ENCODE measurements at places on chromosomes 2 and 18.
A peak's percentile ranks its signal among the peaks of the same experiment; 100 is the strongest.

- H3K27me3 ChIP-seq = no peaks in the 10 kb centered on the region
- peaks cover 98% of the 10 kb centered on the region for H3K36me3 ChIP-seq
- H3K4me3 ChIP-seq = no peak overlapping the region
Observed at GRCh38 chr18:63342206-63342605, 22.6 kb upstream of the BCL2 start.

GRCh38 chr18:10530002-10530401 is 4.2 kb downstream of the NAPG start:
- no peak for DNase-seq
- H3K36me3 ChIP-seq = peaks cover 54% of the 10 kb centered on the region
- H3K27me3 ChIP-seq = no peaks in the 10 kb centered on the region
- peaks cover 51% of the 10 kb centered on the region for H3K4me1 ChIP-seq

DNA sequence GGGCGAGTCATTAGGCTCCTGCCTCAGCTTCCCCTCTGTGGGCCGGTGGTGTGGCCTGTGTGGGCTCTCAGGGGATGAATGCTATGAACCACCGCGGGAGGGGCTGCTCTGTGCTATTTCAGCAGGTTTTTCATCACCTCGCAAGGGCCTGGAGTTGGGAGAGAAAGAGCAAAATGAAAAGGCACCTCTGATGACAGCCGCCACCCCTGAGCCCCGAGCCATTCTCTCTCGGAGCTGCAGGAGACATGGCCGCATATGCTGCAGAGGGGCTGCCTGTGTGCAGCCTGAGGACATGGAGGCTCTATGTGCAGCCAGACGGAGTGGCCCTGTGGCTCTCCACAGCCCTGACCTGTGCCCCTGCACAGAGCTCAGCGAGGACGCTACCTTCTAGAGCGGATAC is 96.2 kb upstream of the CTDP1 start:
- DNase-seq = no peak
- no peak overlapping the region for H3K27ac ChIP-seq
- H3K4me1 ChIP-seq = no peaks in the 10 kb centered on the region
- no peaks in the 10 kb centered on the region for H3K36me3 ChIP-seq
- H3K27me3 ChIP-seq = no peaks in the 10 kb centered on the region
- no peak overlapping the region for H3K4me3 ChIP-seq

DNA sequence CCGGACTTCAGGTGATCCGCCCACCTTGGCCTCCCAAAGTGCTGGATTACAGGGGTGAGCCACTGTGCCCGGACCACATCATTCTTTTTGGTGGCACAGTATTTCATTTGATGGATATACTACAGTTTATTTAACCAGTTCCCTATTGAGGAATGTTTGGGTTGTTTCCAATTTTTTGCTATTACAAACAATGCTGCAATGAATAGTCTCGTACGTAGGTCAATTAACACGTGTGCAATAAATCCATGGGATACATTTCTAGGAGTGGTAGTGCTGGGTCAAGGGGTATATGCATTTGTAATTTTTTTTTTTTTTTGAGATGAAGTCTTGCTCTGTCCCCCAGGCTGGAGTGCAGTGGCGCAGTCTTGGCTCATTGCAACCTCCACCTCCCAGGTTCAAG is 28.4 kb upstream of the XPO1 start:
- no peaks in the 10 kb centered on the region for H3K36me3 ChIP-seq
- H3K4me3 ChIP-seq = no peak overlapping the region
- H3K27me3 ChIP-seq = no peaks in the 10 kb centered on the region
- H3K27ac ChIP-seq = no peak overlapping the region
- H3K4me1 ChIP-seq = no peaks in the 10 kb centered on the region

DNA sequence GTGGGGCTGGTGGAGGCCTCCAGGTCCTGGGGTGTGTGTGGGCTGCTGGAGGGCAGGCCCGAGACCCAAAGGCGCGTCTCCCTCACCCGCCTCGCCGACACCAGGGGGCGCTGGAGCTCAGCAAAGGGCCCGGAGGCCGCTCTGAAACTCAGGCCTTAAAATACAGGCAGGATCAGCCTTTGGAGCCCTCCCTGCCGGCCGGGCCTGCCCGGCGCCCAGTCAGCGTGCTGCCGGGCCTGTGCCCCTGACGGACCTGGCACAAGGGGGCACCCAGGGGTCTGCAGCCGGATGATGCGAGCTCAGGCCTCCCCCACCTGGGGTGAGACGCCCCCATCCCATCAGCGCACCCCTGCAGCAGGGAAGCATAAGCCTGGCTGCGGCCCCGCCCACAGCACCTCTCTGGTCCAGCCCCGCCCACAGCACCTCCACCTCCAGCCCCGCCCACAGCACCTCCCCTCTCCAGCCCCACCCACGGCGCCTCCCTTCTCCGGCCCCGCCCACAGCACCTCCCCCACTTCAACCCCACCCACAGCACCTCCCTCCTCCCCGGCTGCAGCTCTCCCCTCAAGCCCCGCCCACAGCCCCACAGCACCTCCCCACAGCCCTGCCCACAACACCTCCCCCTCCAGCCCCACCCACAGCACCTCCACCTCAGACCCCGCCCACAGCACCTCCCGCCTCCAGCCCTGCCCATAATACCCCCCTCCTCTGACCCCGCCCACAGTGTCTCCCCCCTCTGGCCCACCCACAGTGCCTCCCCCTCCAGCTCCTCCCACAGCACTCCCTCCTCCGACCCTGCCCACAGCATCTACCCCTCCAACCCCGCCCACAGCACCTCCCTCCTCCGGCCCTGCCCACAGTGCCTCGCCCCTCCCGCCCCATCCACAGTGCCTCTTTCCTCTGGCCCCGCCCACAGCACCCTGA is 92.8 kb upstream of the OTOS start:
- peak; percentile 82 for DNase-seq
- H3K27me3 ChIP-seq = peaks cover 31% of the 10 kb centered on the region
- H3K4me3 ChIP-seq = no peak overlapping the region
- H3K36me3 ChIP-seq = peaks cover 2% of the 10 kb centered on the region
- peaks cover 4% of the 10 kb centered on the region for H3K4me1 ChIP-seq
- no peak overlapping the region for H3K27ac ChIP-seq

- H3K4me1 ChIP-seq = no peaks in the 10 kb centered on the region
- H3K27ac ChIP-seq = no peak overlapping the region
- no peaks in the 10 kb centered on the region for H3K36me3 ChIP-seq
- no peak for DNase-seq
Observed at GRCh38 chr2:80395251-80395650, 90.7 kb upstream of the LRRTM1 start.

DNA sequence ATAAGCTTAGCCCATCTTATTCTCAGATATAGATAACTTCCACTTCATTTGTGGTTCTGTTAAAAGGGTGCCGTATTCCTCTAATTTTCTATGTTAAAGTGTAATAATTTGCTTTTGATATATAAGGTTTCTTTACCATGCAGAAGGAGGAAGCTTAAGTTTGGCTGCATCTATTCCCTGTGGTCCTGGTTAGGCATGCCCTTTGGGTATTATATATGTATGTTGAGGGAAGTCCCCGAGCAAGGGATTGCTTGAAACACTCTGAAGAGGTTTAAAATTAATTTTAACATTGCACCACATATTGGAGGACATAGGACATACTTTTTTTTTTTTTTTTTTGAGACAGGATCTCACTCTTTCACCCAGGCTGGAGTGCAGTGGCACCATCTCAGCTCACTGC is 16.9 kb upstream of the MYO1B start:
- DNase-seq = no peak
- no peak overlapping the region for H3K4me3 ChIP-seq
- H3K36me3 ChIP-seq = no peaks in the 10 kb centered on the region
- no peaks in the 10 kb centered on the region for H3K27me3 ChIP-seq
- H3K4me1 ChIP-seq = peaks cover 6% of the 10 kb centered on the region

DNA sequence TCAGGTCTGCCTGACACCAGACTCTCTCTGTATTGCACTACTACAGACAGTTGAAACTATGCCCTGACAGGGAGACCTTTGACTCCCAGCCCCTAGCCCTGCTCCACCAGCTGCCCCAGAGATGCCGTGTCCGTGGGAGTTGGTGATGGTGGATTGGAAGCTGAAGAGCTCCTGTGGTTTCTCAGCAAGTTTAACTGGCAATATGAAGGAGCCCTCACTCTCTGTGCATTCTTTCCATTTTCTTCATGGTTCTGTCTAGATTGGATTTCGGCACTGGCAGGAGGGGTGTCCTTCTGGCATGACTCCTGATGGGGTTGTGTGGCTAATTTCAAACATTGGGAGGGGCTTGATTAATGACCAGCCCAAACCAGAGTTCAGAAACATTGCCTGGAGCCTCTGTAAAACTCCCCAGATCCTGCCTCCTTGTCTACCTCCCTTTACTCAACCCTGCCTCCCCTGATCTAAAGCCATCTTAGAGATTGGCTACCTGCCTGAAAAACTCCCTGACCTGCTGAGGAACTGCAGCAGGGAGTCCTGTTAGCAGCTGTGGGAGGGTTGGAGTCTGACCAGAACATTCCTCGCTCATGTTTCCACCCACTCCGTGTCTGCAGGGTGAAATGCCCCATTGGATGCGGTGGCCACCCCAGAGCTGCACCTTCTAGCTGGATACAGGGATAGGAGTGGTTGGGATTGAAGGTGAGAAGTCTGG is 206.9 kb upstream of the SPRED2 start:
- H3K36me3 ChIP-seq = no peaks in the 10 kb centered on the region
- no peak overlapping the region for H3K27ac ChIP-seq
- H3K4me3 ChIP-seq = no peak overlapping the region
- no peak for DNase-seq
- peaks cover 3% of the 10 kb centered on the region for H3K4me1 ChIP-seq
- H3K27me3 ChIP-seq = peaks cover 16% of the 10 kb centered on the region

DNA sequence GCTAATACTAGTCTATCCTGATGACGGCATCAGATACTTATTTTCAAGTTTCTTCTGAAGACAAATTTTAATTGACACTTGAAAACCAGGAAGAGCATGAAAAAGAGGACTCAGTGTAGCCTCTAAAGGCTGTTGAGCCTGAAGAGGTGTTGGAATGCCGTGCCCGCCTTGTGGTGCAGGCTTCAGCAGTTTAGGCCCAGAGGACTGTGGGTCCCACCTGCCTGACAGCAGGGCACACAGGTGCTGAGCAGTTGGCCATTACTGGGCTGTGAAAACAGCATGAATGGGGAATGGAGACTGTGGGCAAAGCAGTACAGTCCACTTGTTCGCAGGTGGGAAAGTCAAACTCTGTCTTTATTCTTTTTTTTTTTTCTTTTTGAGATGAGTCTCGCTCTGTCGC is 49.8 kb upstream of the THOC1 start:
- peaks cover 8% of the 10 kb centered on the region for H3K4me1 ChIP-seq
- no peak for DNase-seq
- no peak overlapping the region for H3K27ac ChIP-seq
- H3K4me3 ChIP-seq = no peak overlapping the region
- H3K36me3 ChIP-seq = no peaks in the 10 kb centered on the region

DNA sequence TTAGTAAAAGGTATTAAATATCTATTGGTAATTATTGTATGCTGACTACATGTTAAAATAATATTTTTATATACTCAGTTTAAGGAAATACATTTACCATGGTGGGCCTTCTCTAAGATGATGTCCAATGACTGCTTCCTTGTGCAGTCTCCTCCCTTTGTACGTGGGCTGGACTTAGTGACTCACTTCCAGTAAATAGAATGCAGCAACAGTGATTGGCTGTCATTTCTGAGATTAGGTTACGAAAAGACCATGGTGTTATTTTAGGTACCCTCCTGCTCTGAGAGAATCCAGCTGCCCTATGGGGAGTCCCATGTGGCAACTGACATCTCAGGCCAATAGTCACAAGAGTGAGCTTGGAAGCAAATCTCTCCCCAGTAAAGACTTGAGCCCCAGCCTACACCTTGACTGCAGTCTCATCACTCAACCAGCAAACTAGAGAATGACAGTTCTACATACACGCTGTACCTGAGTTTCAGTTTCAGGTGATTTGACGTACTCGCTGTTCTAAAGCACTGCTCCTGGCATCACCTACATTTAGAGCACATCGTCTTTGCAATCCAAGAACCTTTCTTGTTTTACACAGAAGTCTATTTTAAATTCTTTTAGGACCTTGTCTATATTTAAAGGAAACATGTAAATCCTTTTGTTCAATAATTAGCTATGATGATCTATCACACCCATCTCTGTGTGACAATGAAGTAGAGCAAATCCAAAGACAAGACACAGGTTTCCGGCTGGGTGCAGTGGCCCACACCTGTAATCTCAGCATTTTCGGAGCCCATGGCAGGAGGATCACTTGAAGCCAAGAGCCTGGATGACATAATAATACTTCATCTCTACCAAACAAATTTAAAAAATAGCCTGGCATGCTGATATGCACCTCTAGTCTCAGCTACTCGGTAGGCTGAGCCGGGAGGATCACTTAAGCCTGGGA is 87.2 kb downstream of the COBLL1 start:
- no peak for DNase-seq
- no peaks in the 10 kb centered on the region for H3K27me3 ChIP-seq
- no peaks in the 10 kb centered on the region for H3K4me1 ChIP-seq
- no peak overlapping the region for H3K4me3 ChIP-seq
- no peaks in the 10 kb centered on the region for H3K36me3 ChIP-seq
